ENCODE measurements at places on chromosomes 4 and X. TPM values are rescaled to one million over a fixed set of nuclear protein-coding genes. Genes with fewer than 3 reads are reported as not detected.

DNA sequence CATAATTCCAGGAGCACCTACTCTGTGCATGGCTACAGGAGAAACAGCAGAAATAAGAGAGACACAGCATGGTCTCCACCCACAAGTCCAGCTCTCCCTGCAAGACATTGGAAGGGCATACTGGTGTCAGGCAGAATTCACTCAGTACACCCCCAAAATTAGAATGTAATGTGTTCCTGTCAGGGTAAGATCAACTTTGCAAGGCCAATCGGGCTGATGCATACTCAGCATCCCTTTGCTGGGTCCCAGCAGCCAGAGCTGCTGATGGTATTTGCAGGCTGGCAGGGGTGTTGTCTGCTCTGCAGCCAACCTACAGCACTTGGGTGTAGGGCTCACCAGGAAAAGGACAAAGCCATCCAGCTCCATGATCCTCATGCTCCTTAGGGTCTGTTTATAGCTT is 295.4 kb upstream of the STS start:
- no peak for DNase-seq

GRCh38 chrX:37787423-37787869 is 7.6 kb downstream of the CYBB start:
- no peak for DNase-seq

- no peak for DNase-seq
Measured at GRCh38 chr4:109691411-109691920, 11.8 kb downstream of the CASP6 start.

- DNase-seq: no peak
Measured at GRCh38 chr4:149709640-149710039, 106.0 kb downstream of the IQCM start.

- no peak for DNase-seq
Measured at GRCh38 chr4:140637836-140638235, 69.1 kb upstream of the UCP1 start.

- no peak for DNase-seq
Measured at GRCh38 chrX:7570432-7571029, 272.4 kb upstream of the VCX start.

CTAG1A gene
- polyA plus RNA-seq: not detected

TIGD4 gene
- polyA plus RNA-seq: 2.1 TPM

DNA sequence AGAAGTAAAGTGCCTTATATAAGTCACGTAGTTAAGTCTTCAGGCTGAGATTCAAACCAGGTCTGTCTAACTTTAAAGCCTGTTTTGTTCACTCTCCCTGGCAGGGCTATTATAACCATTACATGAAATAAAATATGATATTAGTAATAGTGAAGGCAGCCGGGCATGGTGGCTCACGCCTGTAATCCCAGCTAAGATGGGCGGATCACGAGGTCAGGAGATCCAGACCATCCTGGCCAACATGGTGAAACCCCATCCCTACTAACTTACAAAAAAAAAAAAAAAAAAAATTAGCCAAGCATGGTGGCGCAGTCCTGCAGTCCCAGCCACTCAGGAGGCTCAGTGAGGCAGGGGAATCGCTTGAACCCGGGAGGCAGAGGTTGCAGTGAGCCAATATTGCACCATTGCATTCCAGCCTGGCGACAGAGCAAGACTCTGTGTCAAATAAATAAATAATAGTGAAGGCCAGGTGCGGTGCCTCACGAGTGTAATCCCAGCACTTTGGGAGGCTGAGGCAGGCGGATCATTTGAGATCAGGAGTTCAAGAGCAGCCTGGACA is 22.1 kb upstream of the SOWAHD start:
- no peak for DNase-seq

DNA sequence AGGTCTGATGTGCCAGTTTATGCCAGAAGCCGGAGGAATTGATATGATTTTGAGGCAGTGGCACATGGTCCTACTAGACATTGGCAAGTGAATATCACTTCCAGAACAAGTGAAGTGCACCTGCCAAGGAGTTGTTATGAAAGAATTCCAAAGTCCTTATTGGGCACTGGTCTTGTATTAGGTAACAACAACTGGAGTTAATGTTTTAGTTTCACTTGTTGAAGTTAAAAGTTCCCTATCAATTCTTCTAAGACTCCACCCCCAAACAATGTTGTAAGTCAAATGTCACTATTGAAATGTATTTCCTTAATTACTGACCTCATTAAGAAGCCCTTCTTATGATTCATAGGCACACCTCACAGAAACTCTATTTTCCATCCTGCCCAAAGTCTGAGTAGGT is 3.1 kb downstream of the TET2 start:
- no peak for DNase-seq

Measured in left renal pelvis (tissue), 4 donors.